BJ (cell line): ENCODE measurements at places on chromosomes 2 and 18. TPM values are rescaled to one million over a fixed set of nuclear protein-coding genes. Genes with fewer than 3 reads are reported as not detected.

- no peak for DNase-seq
Measured at GRCh38 chr2:3037196-3038194, 340.1 kb downstream of the EIPR1 start.

DNA sequence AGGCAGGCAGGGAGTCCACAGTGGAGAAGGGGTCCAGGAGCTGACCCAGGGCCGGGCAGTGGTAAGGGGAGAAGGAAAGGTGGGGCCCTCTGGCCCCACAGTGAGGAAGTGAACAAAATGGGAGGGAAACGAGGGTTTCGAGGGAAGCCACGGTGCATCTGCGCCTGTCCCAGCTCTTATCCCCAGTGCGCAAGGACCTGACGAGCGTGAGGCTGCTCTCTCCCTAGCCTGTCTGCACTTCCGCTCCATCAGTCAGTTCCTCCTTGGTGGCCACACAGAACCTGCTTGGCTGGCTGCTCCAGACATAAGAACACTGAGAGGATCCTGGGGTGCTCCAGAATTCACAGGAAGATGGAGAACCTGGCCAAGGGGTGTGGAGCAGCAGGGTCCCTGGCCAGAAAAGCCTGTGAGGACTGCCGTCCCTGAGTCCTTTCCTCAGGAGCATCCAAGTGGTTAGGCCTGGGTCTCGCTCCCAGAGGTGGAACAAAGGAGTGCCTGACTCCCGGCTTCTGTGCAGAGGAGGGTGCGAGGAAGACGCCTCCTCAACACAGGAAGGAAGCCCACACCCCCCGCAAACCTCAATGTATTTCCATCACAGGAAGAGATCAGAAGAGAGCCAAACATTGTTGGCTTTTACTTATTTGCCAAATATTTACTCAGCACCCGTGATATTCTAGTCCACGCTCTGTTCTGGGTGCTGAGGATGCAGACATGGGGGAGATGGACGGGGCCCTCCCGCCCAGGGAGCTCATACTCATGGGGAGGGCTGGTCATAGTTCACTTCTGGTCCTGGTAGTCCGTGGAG lies 43.7 kb upstream of the SEMA4C start:
- DNase-seq, result no peak

- peak; percentile 59 for DNase-seq
Measured at GRCh38 chr2:220033546-220033945, 406.1 kb downstream of the SLC4A3 start.

Gene AQP4
- polyA plus RNA-seq, result not detected in 2 replicates

Gene LOXHD1
- not detected in 2 replicates for polyA plus RNA-seq

Gene EPC2
- polyA plus RNA-seq, result 12.4 and 18.2 TPM in 2 replicates

- DNase-seq, result no peak
Measured at GRCh38 chr2:240480834-240481623, 45.6 kb downstream of the GPC1 start.

DNA sequence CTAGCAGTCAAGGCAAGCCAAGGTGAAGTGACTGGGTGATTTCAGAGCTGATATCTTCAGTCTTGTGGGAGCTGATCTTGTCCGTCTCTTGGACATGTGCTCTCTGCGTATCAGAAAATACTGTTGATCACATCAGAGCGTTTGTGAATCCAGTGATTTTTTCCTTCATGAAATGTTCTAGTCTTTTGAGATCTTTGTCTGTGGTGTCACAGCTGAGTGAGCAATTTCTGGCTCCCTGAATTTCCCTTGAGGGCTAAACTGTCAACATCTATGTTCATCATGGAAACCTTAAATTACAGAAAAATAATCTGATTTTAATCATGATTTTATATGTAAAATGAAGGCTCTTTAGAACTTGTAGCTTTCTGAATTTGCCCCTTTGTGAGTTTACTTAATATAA lies 432.0 kb downstream of the CCDC85A start:
- DNase-seq, result no peak

Gene GAL3ST2
- polyA plus RNA-seq, result not detected in 2 replicates

Gene TIGD1
- polyA plus RNA-seq, result 1.7 and 2.5 TPM in 2 replicates

DNA sequence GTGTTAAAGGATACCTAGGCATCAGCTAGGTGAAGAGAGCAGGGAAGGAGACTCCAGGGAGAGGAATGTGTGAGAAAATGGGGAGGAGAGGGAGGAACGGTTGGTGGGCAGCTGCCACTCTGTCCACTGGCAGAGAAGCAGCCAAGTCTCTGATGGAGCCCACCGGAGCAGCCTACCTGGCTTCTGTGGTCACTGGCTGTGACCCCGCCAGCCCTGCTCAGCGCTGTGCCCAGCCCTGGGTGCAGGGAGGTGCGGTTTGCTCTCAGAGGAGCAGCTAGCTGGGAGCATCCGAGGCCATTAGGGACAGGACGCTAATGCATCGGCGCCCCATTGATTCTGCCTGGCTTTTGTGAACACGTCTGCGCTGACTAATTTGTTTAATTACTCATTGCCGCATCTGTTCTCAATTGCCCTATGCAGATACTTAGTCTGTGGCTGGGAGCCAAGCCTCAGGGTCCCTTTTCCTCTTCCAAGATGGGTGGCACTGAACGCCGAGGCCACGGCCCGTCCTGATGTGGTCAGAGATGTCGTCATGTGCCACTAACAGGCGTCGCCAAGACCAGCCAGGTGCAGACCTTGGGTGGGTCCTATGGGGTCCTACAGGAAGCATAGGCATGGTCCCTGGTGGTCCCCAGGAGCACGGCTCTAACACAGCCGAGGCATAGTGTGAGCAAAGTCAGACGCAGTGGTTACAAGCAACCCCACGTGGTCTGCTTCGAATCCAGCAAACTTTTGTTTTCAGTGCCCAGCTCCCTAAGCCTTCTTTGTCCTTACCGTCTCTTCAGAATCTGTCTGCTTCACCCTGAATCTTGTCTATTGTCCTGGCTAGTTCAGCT lies 82.0 kb downstream of the RRM2 start:
- DNase-seq, result no peak
